ENCODE measurements at places on chromosomes 2 and 18. TPM values are rescaled to one million over a fixed set of nuclear protein-coding genes. Genes with fewer than 3 reads are reported as not detected.

- DNase-seq: no peak
These were observed 9.4 kb upstream of the CTLA4 start for GRCh38 chr2:203858176-203858575.

GRCh38 chr2:228359473-228359872 is 178.0 kb upstream of the SPHKAP start:
- no peak for DNase-seq

DNA sequence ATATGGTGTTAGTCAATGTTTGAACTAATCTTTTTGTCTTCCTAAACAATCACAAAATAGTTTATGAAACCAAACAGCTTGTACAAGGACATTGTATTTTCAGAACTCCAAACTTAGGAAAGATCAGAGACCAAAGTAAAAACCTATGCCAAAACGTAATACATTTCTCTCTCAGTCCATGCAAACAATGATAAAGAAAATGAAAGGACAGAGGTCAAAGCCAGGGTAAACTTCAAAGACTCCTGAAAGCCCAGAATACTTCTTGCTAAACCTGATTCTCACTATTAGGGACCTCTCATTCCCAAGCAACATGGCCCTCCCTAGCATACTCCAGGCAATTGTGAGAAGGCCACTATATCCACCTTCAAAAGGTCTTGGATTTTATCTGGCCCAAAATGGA is 105.1 kb upstream of the GALNT5 start:
- no peak for DNase-seq

GRCh38 chr2:24354957-24355356 is 5.4 kb downstream of the ITSN2 start:
- DNase-seq: no peak

DNA sequence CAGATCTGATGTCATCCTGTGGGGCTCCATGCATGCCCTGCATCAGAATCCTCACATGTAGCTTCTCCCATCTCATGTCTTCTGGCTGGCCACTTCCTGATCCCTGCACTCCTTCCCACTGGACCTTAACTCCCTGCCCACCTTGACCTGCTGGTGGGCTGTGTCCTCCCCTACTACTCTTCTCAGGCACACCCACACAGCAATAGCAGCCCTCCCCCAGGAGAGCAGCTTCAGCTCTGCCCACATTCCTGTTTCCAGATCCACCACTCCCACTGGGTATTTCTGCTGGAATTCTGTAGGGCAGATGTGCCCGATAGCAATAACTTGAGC is 137.0 kb upstream of the HS6ST1 start:
- DNase-seq: no peak

DNA sequence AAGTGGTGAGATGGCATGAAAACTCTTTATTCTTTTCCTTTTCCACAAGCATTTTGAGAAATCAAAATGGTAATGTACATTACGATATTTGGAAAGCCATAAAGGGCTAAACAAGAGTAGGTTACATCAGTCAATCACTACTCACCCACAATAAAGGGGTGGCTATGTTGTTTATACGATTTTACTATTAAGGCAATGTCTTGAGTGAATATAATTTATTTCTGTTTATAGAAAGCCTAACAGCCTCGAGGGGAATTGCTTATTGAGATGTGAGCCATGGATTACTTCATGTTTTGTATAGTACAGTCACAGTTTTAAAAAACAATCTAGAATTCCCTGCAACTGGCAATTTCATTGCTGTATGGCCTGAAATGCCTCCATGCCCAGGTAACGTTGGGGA is 237.5 kb upstream of the RBBP8 start:
- no peak for DNase-seq

DNA sequence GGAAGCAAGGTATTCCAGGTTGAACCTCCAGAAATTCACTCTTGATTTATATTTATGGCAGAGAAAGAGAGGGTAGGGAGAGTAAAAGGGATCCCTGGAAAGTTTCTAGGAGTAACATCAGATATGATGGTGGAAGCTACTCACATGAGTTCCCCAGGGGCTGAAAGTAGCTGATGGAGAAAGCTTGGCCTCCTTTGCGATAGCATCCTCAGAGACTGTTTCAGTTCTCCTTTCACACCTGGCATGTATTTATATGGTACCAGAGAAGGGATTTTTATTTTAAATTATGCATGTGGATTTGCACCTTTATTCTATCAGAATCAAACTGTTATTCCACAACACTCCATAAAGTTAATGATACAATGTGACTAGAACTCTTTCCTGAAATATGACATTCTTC is 126.3 kb upstream of the OSR1 start:
- no peak for DNase-seq

DNA sequence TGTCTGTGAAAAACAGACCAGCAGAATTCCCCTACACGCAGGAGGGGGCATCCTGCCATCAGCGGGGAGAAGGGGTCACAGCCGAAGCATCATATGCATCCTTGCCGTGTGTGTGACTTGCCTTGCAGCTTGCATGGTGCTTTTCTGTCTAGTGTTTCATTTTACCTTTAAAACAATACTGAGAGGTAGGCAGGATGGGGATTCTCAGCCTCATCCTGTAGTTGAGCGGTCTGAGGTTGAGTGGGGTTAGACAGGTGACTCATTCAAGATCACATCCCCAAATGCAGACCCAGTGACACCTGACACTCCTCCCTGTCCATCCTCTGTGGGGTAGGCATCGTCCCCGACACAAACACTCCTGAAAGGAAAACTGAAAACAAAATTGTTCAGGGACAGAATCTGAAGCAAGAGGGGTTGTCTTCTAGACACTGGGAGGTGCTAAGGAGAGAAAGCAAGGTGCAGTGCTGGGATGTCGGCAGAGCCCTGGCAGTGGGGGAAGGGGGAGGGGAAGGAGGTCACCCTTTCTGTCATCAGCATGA is 7.9 kb downstream of the ARL4C start:
- DNase-seq: no peak

GRCh38 chr18:23228102-23229061 is 93.1 kb downstream of the CABLES1 start:
- DNase-seq: no peak

Gene AQP12A
- total RNA-seq: not detected

DNA sequence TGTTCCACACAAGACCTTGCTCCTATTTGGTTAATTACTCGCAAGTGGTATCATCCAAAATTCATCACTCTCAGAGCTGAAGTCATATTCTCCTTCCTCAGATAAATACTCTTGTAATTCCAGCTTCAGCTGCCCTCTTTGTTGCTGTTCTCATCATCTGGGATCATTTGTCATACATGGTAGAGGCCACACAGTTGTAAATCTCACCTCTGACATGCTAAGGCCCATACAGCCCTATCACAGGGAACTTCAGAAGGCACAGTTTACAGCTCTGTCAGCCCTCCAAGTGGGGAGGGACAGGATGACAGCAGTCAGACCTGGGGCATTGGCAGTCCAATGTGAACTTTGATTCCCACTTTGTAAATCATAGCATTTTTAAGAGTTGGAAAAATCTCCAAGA is 399.0 kb downstream of the CNTNAP5 start:
- DNase-seq: no peak
